SJSA1 (cell line): ENCODE measurements at places on chromosomes 2 and 18. TPM values are rescaled to one million over a fixed set of nuclear protein-coding genes. Genes with fewer than 3 reads are reported as not detected.

DNA sequence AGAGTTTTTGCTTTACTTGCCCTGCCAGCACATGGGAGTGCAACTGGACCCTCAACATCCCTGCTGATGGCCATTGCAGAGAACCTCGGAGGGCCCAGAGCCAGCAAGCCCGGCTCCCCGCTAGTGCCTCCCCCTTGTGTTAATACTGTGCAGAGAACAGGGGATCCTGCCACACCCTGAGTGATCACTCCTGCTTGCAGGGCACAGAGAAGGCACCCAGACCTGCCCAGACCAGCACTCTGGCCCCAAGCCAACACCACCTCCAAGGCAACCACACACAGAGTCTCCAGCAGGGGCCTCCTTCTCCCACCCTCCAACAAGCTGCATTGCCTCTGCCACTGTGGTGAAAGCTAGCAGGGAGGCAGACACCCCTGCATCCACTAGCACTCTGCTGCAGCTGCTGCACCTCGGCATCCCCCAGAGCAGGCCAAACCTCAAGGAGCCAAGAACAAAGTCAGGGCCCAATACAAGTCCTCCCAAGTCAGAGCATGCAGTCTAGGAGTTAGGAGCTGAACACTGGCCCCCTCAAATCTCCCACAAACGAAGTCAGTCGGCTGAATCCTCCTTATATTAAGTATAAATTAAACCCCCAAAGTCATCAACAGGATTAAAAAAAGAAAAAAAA lies 157.7 kb downstream of the CCDC178 start:
- DNase-seq: no peak

GRCh38 chr2:199862788-199863187 lies 11.8 kb upstream of the FTCDNL1 start:
- no peak for DNase-seq

- no peak for DNase-seq
Measured at GRCh38 chr2:134912361-134912760, 6.3 kb upstream of the CCNT2 start.

- no peak for DNase-seq
Measured at GRCh38 chr18:26487437-26487836, 60.9 kb downstream of the KCTD1 start.

Gene KLHL41
- 0.24 TPM in 1 of 2 replicates, not detected in the other for total RNA-seq

Gene CAVIN2
- total RNA-seq: 26.4 and 28.1 TPM in 2 replicates

Gene INPP4A
- 5.8 and 16.9 TPM in 2 replicates for total RNA-seq

Gene KIDINS220
- total RNA-seq: 50.8 and 76.7 TPM in 2 replicates
